ENCODE measurements at places on chromosomes 6 and 20.
A peak's percentile ranks its signal among the peaks of the same experiment; 100 is the strongest.

GRCh38 chr20:38935967-38936407 lies 9.8 kb downstream of the FAM83D start:
- no peak for DNase-seq

- no peak for DNase-seq
These were observed 33.3 kb downstream of the SUN5 start for GRCh38 chr20:32970973-32971300.

DNA sequence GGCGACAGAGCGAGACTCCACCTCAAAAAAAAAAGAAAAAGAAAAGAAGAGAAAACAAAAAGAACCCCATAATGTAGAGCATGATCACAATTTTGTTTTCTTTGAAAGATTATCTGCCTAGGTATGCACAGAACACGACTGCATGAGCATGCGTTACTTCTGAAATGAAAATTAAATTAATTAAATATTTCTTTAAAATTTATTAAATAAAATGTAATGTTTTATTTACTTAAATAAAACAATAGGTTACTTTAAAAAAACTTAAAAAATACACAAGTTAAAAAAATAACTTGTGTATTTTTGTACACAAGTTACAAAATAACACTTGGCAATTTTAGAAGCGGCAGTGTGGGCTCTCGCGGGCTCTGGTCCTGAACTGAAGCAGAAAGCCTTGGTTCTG lies 107.8 kb downstream of the TFAP2A start:
- DNase-seq = no peak

- no peak for DNase-seq
These were observed 6.6 kb upstream of the CPXM1 start for GRCh38 chr20:2807019-2807418.

- no peak for DNase-seq
These were observed 10.8 kb upstream of the RNF24 start for GRCh38 chr20:4026093-4026601.

DNA sequence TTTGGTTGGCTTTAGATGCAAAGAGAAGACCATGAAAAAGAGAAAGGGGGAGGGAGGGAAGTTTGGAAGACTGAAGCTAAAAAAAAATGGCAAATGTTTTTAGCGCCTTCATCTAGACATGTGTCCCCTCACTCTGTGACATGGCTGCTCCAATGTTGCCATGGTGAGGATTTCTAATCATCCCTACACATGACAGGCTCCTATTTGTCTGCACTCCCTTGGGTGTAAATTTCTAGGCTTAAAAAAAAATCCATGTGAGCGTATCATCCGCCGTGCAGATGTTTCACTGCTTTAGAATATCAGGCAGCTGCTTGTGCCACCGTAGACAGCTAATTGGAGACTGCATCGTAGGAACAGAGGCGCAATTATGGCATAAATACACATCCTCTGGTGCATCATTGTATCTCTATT lies 761.1 kb upstream of the MMS22L start:
- no peak for DNase-seq

- DNase-seq = no peak
These were observed 62.7 kb upstream of the SYNDIG1 start for GRCh38 chr20:24406750-24407149.

DNA sequence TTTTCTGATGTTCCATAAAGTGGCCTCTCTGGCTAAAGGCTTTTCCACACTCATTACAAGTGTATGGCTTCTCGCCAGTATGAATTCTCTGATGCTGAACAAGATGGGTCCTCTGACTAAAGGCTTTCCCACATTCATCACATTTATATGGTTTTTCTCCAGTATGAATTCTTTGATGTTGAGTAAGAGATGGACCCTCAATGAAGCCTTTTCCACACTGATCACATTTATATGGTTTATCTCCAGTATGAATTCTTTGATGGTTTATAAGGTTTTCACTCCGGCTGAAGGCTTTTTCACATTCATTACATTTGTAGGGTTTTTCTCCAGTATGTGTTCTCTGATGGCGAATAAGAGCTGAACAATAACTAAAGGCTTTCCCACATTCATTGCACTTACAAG lies 20.4 kb downstream of the ZNF184 start:
- no peak for DNase-seq

- peak; percentile 6 for DNase-seq
These were observed 788 bp downstream of the UST start for GRCh38 chr6:148747471-148748165.

- no peak for DNase-seq
These were observed 1.6 kb downstream of the TBC1D20 start for GRCh38 chr20:460707-461106.

DNA sequence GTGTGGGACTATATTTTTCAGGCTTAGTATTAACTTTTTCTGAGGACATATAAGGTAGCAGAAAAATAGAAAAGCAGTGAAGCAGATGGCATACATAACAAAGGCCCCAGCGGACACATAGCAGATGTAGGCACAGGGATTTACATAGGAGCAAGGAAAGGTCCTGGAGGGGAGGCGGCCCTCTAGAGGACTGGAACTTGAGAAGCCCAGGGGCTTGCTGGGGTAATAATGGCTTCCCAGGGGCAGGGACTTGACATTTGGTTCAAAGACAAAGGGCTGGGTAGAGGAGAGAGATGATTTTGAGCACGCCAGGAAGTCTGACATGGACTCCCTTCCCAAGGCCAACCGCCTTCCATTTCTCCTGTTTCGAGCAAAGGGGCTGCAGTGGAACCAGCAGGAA lies 31.7 kb upstream of the OSTM1 start:
- no peak for DNase-seq

GRCh38 chr20:44721785-44722054 lies 6.6 kb downstream of the CCN5 start:
- DNase-seq = no peak

- no peak for DNase-seq
These were observed 102.7 kb upstream of the TOP1 start for GRCh38 chr20:40925829-40926510.

GRCh38 chr6:105493736-105494135 lies 90.9 kb upstream of the PREP start:
- DNase-seq = no peak

- no peak for DNase-seq
These were observed 650.6 kb downstream of the CBLN4 start for GRCh38 chr20:55354720-55355119.

DNA sequence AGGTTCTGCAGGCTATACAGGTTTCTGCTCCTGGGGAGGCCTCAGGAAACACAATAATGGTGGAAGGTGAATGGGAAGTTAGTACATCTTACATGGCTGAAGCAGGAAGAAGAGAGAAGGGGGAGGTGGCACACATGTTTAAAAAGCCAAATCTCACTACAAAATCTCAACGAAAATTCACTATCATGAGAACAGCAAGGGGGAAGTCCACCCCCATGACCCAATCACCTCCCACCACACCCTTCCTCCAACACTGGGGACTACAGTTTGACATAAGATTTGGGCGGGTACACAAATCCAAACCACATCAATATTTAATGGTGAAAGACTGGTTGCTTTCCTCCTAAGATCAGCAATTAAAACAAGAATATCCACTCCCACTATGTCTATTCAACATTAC lies 13.8 kb upstream of the POLR1H start:
- no peak for DNase-seq

DNA sequence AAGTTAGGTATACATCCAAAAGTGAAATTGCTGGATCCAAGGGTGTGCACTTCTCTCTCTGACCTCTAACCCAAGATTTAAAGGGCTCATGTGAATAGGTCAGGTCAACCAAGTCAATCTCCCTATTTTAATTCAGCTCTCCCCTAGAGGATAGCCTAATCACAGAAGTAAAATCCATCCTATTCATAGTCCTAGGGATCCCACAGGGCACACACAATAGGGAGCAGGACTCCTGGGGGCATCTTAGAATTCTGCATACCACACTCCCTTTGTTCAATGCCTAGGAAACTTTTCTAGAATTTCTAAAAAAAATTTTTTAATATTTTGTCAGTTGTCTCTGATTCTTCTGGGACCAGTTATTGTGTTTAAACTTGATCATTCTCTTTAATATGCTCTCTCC lies 35.1 kb downstream of the CST9L start:
- DNase-seq = no peak

DNA sequence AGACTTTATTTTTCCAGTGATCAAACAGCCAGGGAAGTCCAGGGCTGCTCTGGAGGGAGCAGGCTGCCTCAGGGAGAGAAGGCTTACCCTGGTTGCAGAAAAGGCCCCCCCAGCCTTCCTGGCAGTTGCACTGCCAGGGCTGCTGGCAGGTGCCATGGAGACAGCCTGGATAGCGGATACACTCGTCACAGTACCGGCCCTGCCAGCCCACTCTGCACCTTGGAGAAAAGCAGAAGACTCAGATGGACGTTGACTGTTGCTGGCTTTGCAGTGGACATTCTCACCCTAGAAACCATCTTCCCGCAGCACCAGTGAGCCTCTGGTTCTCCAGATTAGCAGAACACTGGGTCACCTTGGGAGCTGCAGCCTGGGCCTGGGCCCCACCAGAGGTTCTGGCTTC lies 5.4 kb downstream of the DLL1 start:
- DNase-seq = no peak

- no peak for DNase-seq
These were observed 45.4 kb downstream of the MYB start for GRCh38 chr6:135226537-135226936.

DNA sequence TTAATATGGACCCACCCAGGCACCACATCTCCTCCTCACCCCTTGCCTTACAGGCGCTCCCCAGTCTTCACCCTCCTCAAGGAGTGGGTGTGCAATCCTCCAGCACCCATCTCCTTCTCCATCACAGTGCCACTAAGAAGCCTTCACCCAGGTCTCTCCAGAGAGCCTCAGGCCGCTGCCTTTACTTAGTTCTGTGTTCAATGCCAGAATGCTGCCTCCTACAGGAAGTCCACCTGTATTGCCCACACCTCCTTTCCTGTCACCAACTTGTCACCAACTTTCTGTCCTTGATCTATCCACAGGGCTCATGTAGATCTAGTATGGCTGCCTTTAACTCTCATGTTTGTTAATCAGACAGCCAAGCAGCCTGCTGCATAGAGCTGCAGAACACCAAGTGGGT lies 586 bp upstream of the LST1 start:
- DNase-seq = no peak

DNA sequence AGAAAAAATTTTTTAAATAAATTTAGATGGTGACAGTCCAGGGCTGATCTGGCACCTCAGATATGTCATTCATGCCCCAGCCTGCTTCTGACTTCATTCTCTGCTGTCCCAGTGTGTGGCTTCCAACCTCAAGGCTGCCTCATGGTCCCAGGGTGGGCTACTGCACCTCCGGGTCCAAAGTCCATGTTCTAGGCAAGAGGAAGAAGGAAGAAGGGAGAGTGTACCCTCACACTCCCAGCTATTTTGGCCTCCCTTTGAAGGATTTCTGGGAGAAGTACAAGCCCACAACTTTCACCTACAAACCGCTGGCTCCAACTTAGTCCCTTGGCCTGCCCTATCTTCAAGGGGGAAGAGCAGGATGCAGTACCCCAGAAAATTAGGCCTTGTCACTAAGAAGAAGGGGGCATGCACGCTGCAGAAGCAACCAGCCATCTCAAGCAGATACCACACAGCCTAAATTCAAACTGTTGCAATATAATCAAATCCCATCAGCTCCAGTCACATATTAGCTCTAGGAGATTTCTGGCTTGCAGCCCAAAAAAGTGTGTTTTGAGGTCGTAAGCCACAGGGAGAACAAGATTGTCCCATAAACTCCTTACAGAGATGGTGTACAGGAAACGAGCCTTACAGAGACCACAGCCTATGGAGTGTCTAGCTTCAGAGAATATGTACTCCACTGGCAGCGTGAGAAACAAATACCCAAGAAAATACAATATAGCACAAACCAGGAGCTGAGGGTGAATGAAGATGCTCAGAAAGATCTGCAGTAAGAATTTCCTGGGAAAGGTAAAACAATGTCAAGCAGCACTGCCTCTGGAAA lies 906 bp upstream of the BTN3A2 start:
- no peak for DNase-seq

- DNase-seq = no peak
These were observed 8.4 kb upstream of the PPP1R14C start for GRCh38 chr6:150134280-150134920.

DNA sequence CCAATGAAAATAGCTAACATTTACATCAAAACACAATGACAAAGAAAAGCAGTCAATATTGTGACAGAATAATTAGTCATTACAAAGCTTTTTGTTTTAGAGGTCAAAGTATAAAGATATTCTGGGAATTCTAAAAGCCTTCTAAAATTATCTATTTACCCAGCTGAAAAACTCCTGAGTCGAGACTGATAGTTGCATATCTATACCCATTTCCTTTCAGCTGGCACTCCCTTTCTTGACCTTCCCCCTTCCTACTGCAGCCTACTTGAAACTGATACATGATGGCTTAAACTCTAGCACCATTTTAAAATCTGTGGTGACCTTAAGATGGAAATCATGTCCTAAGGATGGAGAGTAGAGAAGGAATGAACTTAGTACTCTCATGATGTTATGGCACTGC lies 38.6 kb downstream of the LMBRD1 start:
- DNase-seq = no peak

- DNase-seq = no peak
These were observed 23.0 kb downstream of the KCNK5 start for GRCh38 chr6:39206250-39206721.

- no peak for DNase-seq
These were observed 42.4 kb upstream of the ELOVL5 start for GRCh38 chr6:53391170-53391569.

DNA sequence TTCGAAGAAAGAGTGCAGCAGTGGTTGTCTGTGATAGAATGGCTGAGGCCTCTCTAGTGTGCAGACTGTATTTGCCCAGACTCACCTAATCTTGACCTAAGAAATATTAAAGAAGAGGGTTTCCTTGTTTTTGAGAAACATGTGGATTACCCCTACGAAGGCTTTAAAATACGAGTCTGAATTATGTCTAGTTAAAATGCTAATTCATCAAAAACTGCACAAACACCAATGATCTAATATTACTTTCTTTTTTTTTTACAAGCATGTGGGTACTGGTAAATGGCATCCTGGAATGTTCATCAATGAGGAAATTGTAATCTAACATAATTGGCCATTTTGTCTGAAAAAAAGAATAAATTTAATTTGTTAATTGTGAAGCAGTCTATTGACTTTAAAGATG lies 510.9 kb downstream of the EPM2A start:
- no peak for DNase-seq

GRCh38 chr6:9292975-9293374 lies 857.6 kb upstream of the SLC35B3 start:
- DNase-seq = no peak

- no peak for DNase-seq
These were observed 45.1 kb upstream of the FAM83D start for GRCh38 chr20:38880952-38881735.

- DNase-seq = no peak
These were observed 4.5 kb downstream of the TREML4 start for GRCh38 chr6:41232667-41233066.

DNA sequence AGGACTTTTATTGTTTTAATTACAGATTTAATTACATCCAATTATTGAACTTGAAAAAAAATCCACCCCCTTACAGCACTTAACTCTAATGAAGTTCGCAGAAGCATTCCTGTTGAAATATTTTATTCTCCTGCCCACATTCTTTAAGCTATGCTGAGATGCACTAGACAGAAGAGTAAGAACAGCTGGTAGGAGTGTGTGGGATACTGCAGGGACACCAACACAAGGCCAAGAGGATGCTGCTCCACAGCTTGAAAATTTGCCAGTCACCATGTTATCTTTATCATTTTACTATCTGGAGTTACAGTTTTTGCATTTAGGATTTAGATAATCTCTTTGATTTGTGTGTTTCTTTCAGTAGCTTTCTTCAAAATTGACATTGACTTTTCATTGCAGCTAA lies 180.7 kb downstream of the EPHA7 start:
- no peak for DNase-seq

- no peak for DNase-seq
These were observed 539 bp downstream of the TMEM200A start for GRCh38 chr6:130366107-130367005.
